ENCODE measurements at places on chromosomes 11 and 22.

- no peak for DNase-seq
These were observed 20.2 kb upstream of the PATL1 start for GRCh38 chr11:59689015-59689414.

DNA sequence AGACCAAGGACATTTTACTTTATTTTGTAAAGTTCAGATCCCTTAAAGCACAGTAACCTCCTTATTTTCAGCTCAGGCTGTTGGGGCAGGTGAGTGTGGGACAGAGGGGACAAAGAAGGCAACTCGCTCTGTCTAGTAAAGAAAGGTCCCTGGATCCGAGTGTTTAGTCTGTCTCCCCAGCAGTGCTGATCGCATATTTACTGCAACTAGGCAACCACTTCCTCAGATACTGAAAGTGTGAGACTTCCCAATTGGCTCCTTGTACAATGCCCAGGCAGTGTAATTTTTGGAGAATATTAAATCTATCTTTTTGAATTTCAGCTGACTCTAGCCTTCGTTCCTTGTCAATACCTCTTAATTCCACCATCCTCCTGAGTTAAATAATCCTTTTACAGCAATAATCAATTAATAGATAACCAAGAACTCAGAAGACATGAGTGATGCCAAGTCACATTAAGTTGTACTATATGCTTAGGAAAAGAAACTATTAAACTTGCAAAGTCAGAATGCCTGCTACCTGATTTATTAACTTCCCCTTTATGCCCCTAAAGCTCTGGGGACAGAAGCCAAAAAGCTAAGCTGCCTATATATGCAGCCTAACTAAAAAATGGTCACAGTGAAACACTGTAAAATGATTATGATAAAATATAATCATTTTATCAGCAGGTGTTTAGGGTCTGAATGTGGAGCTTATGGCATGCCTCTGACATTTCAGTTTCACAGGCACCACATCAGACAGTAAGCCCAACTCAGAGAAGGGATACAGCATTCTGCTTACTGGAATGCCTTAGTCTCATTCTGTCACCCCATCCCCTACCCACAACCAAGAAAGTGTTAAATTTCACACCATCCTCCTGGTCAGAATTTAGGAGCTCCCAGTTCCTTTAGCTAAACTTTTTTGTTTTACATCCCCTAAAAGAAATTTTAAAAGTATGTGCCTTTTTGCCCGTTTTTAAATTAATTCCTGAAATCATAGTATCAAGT is 138.7 kb downstream of the TRIM44 start:
- DNase-seq = no peak

- no peak for DNase-seq
These were observed 69.1 kb downstream of the YAP1 start for GRCh38 chr11:102179371-102179770.

- DNase-seq = no peak
These were observed 1025.1 kb downstream of the BRD1 start for GRCh38 chr22:48802576-48802975.

GRCh38 chr11:980438-981357 is 55.0 kb downstream of the AP2A2 start:
- no peak for DNase-seq

DNA sequence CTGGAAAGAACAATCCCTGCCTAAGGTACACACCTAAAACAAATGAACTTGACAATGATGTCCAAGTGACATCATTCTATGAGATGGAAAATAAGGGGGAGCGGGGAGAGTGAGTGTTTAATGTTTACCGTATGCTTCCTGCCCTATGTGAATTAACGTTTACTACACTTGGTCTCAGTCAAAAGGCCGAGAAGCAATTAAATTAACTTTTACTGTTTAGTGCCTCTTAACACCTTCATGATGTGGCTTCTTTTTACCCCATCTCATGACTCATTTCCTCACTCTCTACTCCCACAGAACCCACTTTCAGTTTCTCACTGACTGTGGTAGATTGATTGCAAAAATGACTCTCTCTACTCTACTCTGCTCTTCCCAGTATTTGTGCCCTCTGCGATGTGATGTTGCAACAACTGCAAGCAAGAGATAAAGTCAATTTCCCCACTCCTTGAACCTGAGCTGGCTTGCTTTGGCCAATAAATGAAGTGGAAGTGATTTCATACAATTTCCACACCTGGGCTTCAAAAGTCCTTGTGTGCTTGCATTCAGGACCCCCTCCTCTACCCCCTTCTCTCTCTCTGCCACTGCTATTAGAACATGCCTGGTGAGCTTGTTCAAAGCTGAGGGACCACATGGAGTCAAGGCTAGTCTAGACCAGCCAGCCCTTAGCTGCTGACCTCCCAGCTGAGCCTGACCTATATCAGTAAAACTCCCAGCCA is 11.6 kb upstream of the ALKBH3 start:
- DNase-seq = no peak

GRCh38 chr11:61967924-61968757 is 707 bp upstream of the FTH1 start:
- DNase-seq = no peak

DNA sequence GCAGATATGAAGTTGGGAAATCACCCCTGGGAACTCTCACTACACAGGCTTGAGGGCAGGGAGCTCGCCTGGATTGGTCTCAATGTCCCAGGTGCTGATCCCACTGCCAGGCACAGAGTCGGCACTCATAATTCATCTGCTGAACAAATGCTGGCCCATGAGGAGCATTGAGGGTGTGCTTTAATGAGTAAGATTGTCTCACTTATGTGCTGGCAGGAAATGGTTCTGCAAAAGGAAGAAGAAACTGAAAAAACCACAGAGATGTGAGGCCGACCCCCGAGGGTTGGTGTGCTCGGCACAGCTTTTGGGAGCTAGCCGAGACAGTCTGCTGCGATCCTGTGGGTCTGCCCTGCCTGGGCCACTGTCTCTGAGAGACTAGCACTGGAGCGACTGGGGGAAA is 9.4 kb downstream of the PLAAT2 start:
- no peak for DNase-seq

DNA sequence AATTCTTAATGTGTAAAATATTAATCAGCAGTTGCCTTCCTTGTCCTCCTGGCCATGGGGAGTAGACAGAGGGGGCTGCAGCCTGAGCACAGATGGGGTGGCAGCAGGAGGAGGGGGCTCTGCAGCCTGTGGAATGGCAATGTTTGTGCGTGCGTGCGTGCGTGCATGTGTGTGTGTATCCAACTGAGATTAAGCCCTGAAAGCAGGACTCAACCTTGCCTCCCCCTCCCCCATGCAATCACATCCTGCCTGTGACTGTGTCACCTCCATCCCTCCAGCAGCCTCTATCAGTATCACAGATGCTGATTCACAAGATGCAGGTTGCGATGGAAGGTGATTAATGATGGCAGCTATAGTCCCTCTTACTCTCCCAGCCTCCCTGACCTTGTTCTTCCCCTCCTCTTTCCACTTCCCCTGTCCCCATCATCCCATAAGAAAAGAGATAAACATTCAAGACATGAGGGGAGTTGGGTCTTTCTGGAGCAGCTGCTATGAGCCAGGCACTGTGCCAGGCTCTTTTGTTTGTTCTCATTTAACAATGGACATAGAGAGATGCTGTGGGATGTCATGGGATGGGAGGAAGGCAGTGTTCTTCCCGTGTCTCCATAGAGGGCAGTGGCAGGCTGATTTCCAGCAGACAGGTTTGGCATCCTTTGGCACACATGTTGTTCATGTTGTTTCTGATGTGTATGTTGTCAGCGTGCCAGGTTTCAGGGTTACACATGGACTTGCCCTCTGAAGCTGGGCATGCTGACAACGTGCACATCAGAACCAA is 43.8 kb upstream of the NECTIN1 start:
- no peak for DNase-seq

- DNase-seq = no peak
These were observed 9.4 kb downstream of the C11orf97 start for GRCh38 chr11:94521684-94522083.

DNA sequence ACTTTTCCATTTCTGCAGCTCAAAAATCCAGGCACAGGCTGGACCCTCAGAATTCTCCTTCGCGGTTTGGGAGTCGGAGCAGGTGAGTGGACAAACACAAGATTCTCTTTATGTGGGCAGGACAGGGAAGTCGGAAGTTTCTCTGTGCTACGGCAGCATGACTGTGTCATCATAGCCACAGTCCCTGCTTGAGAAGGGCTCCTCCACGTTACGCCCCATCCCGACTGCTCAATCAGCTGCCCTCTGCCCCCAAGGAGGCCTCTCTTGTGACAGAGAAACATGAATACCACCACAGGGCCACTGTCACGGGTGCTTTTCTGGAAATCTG is 89.0 kb upstream of the SHISAL1 start:
- no peak for DNase-seq

DNA sequence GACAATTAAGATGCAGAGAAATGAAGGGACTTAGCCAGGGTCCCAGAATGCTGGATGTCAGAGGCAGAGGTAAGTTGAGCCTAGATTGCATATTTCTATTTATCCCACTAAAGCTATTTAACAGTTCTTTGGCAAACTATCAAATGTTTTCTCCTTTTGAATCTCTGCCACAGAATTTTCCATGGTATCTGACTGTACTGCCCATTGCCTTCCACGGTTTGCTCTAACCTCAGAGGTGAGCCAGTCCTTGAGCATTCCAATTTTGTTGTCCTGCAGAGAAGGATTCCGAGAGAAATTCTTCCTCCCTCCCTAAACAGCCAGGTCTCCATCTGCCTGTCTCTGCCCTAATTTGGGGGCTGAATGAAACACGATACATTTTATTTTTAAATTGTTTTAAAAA is 368.3 kb upstream of the SYN3 start:
- DNase-seq = no peak

GRCh38 chr11:59429924-59430516 is 3.8 kb upstream of the OR5A2 start:
- DNase-seq = no peak

GRCh38 chr11:90532125-90532524 is 309.3 kb upstream of the CHORDC1 start:
- DNase-seq = no peak

- no peak for DNase-seq
These were observed 9.7 kb downstream of the ADORA2A start for GRCh38 chr22:24437091-24437490.

DNA sequence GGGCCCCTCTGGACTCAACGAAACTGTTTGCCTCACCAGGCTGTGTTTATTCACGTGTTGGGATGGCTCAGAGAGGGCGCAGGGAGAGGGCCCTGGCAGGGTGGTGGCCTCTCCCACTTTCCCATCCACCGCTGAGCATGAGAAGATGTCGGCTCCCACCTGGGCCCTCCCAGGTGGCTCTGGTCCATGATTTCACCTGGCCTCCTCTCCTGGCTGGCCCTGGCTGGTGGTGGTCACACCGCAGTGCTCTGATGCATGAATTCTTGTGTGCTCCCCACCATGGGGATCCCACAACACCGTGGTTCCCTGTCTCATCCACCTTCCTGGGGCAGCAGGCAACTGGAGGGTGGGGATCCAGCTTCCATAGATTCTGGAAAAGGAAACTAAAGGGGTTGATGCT is 13.4 kb downstream of the RTL6 start:
- DNase-seq = no peak

GRCh38 chr11:9462806-9463537 is 2.2 kb downstream of the ZNF143 start:
- no peak for DNase-seq

GRCh38 chr22:45784357-45785277 is 113.0 kb downstream of the ATXN10 start:
- DNase-seq = no peak

GRCh38 chr11:76739798-76740197 is 43.4 kb upstream of the TSKU start:
- no peak for DNase-seq

GRCh38 chr11:62832336-62833234 is at the start of gene TEX54:
TEX54 (minus strand) TSS chr11:62832841.
- DNase-seq = no peak

DNA sequence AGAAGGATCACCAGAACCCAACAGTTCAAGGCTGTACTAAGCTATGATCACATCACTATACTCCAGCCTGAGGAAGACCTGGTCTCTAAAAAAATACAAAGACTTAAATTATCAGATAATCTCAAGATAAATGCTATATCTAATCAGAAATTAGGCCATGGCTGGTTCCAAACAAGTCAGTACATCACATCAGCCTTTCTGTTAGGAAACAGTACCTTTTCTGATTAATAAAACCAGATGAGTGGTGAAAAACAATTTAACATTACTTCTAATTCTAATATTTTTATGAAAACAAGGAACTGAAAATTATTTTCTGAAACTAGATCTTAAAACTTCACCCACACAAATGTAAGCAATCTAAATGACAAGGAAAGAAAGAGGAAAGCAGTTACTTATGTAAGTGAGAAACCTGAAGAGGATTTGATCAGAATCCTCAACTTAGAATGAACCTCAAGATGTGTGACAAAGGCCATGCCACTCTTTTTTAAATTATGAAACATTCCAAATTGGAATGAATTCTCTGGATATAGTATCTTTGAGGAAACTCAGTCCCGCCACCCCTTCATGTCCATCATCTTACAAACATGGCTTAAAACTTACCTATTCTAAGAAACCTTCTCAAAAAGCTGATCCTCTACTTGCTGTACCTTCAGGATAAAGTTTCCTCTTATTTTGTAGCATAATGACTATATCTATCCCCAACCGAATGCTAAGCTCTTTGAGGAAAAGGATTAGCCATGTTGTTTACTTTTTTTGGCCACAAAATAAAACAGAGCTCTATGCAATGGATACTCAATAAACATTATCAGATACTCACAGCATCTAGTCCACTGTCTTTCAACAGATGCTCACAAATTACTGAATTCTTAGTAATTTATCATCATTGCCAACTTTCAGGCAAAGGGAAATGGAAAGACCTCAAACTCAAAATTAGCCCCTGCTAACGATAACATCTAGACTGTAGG is 132.0 kb downstream of the MRTFA start:
- DNase-seq = no peak

GRCh38 chr22:47460861-47461260 is 698.4 kb downstream of the TBC1D22A start:
- DNase-seq = no peak

GRCh38 chr11:17443423-17443822 is 33.2 kb downstream of the ABCC8 start:
- no peak for DNase-seq

GRCh38 chr11:4164884-4165590 is 70.4 kb downstream of the RRM1 start:
- DNase-seq = no peak

- no peak for DNase-seq
These were observed 6.9 kb upstream of the WEE1 start for GRCh38 chr11:9566561-9567063.

GRCh38 chr11:126474220-126474619 is 118.7 kb downstream of the ST3GAL4 start:
- DNase-seq = no peak

GRCh38 chr11:107619926-107620325 is 29.0 kb downstream of the ELMOD1 start:
- DNase-seq = no peak

- no peak for DNase-seq
These were observed 8.0 kb upstream of the NDUFS8 start for GRCh38 chr11:68022531-68022930.

GRCh38 chr11:113188371-113188834 is 126.0 kb upstream of the TTC12 start:
- no peak for DNase-seq

- no peak for DNase-seq
These were observed 2.9 kb upstream of the MGAT3 start for GRCh38 chr22:39453765-39454378.
